ENCODE measurements at places on chromosomes 5 and 9. TPM values are rescaled to one million over a fixed set of nuclear protein-coding genes. Genes with fewer than 3 reads are reported as not detected.

DNA sequence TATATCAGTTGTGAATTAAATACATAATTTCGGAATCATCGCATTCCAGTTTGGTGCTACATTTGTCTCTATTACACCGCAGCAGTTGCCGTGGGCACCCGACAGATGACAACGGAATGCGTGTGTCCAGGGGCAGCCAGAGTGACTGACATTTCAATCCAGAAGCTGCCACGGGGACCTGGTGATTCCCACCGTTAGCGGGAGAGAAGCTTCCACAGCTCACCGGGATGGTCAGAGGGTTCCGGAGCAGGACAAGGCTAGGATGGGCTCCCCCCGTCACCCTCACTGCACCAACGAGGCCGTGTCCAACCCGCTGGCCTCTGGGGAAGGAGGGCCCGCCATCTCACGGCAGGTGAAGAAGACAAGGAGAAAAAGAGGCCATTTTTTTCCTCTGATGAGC is 86.8 kb downstream of the GTF3C4 start:
- H3K4me1 ChIP-seq: no peaks in the 10 kb centered on the region
- peak; percentile 27 for DNase-seq
- H3K4me3 ChIP-seq: no peak overlapping the region
- no peak overlapping the region for H3K27ac ChIP-seq
- no peaks in the 10 kb centered on the region for H3K27me3 ChIP-seq
- H3K36me3 ChIP-seq: no peaks in the 10 kb centered on the region

DNA sequence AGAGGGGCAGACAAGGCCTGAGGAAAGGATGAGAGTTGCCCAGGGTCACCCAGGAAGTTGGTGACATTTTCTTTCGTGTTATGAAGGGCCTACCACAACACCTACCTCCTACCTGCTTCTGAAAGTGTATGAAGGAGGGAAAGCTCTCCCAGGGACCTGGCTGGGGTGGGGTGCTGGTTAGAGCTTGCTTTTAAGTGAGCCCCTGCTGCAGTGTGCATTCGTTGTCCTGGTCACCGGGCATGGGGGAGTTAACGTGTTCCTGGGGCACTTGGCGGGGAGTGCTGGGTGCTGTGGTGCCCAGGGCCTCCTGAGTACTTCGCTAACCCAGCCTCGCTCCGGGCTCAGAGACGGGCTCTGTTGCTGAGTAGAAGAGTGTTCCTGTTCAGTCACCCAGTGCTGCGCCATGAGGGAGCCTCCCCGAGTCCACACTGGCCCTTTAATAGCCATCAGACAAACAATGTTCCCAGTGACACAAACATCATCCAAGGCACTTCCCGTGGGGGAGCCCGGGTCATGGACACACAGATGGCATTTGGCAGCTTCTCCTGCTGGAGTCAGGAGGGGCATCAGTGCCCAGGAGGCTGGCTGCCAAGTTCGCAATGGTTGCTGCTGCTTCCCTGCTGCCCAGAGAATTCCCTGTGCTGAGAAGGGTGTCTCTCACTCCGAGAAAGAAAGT is 85.7 kb downstream of the AMBP start:
- H3K4me1 ChIP-seq: peaks cover 43% of the 10 kb centered on the region
- no peak overlapping the region for H3K4me3 ChIP-seq
- H3K27me3 ChIP-seq: no peaks in the 10 kb centered on the region
- DNase-seq: no peak
- no peak overlapping the region for H3K27ac ChIP-seq

GRCh38 chr9:133351908-133352634 is 4.1 kb downstream of the RPL7A start:
- H3K4me3 ChIP-seq: no peak overlapping the region
- no peak for DNase-seq
- no peaks in the 10 kb centered on the region for H3K27me3 ChIP-seq
- no peak overlapping the region for H3K27ac ChIP-seq
- H3K36me3 ChIP-seq: peaks cover 54% of the 10 kb centered on the region

DNA sequence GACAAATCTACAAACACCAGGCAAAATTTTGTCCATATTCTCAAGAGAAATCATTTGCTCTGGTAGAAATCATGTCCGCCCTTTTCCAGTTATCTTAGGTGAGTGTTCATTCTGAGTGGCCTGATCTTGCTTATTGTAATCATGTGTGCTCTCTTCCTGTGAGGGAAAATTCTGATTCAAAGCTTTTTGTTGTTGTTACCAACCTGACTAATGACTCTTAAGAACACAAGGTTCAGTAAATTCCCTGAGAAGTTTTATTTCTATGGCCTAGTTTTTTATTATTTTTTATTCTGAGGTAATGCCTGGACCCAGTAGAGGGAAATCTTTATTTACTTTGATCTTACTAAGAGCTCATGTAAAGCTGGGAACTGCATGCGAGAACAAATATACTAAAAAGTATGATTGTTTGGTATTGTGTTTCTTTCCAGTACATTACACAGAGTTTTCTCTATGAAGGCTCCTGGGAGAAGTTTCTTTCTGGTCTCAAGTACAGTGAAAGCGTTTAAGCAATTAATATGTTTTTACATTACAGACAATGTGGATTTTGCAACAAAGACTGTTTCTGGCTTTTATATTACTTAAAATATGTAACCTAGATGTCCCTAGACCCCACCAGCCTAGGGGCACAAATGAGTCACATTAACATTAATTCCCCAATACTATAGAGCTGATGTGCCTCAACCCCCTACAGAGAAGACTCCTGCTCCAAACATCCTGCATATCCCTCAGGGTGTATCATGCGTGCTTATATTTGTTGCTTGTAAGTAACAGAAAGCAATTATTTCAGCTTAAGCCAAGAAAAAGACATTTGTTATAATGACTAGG is 138.1 kb downstream of the TMEM167A start:
- no peaks in the 10 kb centered on the region for H3K36me3 ChIP-seq
- H3K27me3 ChIP-seq: no peaks in the 10 kb centered on the region
- DNase-seq: no peak
- no peak overlapping the region for H3K4me3 ChIP-seq

Gene TRIP13
- total RNA-seq: 0.81 TPM

All from upper lobe of right lung (tissue), 1 donor.